ENCODE measurements at places on chromosomes 13 and 19. TPM values are rescaled to one million over a fixed set of nuclear protein-coding genes. Genes with fewer than 3 reads are reported as not detected.

RGS9BP gene
- not detected for total RNA-seq

RNF113B gene
- total RNA-seq = not detected

SGCG gene
- total RNA-seq = not detected

ZNF677 gene
- 2.2 TPM for total RNA-seq

ZNF442 gene
- 3.2 TPM for total RNA-seq

GPC5 gene
- total RNA-seq = 0.55 TPM

RXFP2 gene
- not detected for total RNA-seq

LINGO3 gene
- 0.20 TPM for total RNA-seq

ZNF682 gene
- 15.7 TPM for total RNA-seq

C19orf73 gene
- 0.95 TPM for total RNA-seq

LRRC4B gene
- not detected for total RNA-seq

All from natural killer cell treated with Interleukin-12 subunit alpha and Interleukin-12 subunit beta and Interleukin-15 and Interleukin-18, amount 100 ng/mL, for 72 hours (primary cell).